ENCODE measurements at places on chromosomes 4 and X.

DNA sequence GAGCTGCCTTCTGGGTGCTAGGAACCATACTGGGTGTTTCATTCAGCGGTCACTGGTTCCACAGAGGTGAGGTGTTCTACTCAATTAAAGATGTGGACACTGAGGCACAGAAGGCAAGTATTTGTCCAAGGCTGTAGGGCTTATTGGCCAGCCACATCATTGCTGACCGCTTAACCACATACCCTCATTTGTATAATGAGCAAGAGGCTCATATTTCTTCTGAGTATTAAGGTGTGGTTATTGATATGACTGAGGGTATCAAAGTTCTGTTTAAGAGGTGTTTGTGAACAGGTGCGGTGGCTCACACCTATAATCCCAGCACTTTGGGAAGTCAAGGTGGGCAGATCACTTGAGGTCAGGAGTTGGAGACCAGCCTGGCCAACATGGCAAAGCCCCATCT is 14.3 kb downstream of the RNF4 start:
- DNase-seq, result no peak

GRCh38 chrX:134760650-134761049 is 102.4 kb upstream of the PLAC1 start:
- no peak for DNase-seq

DNA sequence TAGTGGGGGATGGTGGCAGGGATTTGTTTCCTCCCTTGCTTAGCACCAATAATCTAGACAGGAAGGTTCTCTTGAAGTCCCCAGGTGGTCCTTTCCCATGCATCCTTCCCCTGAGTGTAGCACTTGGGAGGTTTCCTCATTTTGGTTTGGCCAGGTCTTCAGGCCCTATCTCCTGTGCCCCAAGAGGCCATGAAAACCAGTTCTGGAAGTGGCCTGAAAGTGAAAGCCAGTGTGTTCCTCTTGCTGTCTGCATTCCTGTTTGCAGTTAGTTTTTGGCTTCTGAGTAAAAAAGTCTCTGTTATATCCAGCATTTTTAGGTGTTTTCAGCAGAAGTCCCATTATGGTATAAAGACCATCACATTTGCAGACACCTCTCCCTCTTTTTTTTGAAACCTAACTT is 59.5 kb downstream of the MTM1 start:
- DNase-seq, result no peak

DNA sequence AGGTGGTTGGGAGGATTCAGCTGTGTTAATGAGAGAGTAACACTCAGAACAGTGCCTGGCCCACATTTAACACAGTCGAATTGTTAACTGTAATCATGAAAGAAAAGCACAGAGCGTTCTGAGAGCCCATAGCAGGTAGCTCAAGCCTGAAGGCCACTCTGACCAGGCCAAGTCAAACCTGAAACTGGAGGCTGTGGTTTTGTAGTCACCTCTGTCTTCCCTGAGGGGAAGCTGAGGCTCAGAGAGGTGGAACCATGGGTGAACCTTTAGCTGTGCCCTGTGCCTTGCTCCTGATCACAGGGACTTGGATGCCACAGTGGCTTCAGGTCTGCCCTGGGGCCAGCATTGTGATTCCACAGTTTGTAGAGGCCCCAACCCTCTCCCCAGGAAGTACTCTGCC is 16.6 kb upstream of the UBA1 start:
- peak; percentile 17 for DNase-seq

GRCh38 chr4:764405-765169 is 59.0 kb downstream of the PCGF3 start:
- DNase-seq, result no peak

GRCh38 chr4:164215113-164215741 is 538.7 kb upstream of the SMIM31 start:
- DNase-seq, result no peak

DNA sequence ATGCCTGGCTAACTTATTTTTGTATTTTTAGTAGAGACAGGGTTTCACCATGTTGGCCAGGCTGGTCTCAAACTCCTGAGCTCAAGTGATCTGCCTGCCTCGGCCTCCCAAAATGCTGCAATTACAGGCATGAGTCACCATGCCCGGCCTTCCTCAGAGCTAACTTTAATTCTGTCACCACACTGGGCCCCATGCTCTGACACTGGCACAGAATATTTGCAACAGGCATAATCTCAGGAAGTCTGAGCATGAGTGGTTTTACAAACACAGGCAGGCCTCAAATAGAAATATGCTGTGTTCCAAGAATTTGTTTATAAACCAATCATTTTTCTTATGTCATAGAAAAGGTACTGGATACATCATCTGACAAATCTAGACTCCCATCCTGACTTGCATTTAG is 32.7 kb upstream of the FAM9C start:
- no peak for DNase-seq

- no peak for DNase-seq
These were observed 225.8 kb upstream of the TRAM1L1 start for GRCh38 chr4:117311215-117311614.

- no peak for DNase-seq
These were observed 72.6 kb downstream of the SMARCA5 start for GRCh38 chr4:143586080-143586479.

- DNase-seq, result no peak
These were observed 171.1 kb downstream of the PALLD start for GRCh38 chr4:168667921-168668320.

DNA sequence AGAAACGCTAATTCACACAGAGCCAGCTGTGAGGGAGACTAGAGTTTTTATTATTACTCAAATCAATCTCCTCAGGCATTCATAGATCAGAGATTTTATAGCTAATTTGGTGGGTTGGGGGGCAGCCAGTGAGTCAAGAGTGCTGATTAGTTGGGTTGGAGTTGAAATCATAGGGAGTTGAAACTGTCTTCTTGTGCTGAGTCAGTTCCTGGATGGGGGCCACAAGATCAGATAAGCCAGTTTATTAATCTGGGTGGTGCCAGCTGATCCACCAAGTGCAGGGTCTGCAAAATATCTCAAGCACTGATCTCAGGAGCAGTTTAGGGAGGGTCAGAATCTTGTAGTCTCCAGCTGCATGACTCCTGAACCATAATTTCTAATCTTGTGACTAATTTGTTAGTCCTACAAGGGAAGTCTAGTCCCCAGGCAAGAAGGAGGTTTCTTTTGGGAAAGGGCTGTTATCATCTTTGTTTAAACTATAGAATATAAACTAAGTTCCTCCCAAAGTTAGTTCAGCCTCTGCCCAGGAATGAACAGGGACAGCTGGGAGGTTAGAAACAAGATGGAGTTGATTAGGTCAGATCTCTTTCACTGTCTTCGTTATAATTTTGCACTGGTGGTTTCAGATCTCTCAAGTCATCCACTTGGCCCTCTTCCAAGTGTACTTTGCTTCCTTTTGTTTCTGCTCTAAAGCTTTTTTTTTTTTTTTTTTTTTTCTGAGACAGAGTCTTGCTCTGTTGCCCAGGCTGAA is 5.4 kb upstream of the NAA11 start:
- DNase-seq, result no peak

DNA sequence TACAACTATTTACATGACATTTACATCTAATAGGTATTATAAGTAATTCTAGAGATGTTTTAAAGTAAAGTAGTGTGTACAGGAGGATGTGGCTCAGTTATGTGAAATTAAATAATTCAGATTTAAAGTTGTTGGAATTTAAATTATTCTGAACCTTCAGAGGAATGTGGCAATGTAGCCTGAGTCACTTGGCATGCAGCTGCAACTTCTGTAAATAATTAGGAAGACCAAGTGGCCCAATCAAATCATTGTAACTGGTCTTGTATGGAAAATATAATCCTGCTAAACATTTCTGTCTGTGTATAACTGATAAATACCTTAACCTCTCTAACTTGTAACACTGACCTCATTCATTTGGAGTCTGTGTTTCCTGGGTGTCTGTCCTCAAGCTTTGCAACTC is 828.9 kb downstream of the GLUD2 start:
- no peak for DNase-seq

GRCh38 chr4:159023741-159024140 is 79.1 kb upstream of the RAPGEF2 start:
- DNase-seq, result no peak

DNA sequence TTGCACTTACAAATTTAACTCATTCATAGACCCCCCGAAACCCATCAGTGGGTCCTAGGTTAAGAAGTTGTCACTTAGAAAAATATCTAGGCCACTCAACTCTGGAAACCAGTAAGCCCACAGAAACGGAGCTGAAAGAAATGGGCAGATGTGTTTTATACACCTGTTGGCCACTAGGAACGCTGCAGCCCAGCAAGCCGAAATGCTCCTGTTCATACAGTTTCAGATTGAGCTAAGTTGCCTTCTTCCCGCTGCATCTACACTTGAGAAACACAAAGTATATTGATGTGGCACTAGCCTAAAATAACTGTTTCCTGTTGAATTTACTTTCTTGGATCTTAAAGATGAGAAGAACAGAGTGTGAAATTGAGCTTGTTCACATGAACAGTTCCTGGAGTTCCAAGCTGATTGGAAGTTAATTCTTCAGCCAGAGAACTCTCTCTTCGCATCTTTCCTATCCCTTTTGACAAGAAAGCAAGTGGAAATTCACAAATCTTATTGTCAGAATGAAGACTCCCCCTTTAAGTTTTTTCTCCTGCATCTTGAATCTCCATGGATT is 174.1 kb downstream of the RBMX2 start:
- peak; percentile 60 for DNase-seq

DNA sequence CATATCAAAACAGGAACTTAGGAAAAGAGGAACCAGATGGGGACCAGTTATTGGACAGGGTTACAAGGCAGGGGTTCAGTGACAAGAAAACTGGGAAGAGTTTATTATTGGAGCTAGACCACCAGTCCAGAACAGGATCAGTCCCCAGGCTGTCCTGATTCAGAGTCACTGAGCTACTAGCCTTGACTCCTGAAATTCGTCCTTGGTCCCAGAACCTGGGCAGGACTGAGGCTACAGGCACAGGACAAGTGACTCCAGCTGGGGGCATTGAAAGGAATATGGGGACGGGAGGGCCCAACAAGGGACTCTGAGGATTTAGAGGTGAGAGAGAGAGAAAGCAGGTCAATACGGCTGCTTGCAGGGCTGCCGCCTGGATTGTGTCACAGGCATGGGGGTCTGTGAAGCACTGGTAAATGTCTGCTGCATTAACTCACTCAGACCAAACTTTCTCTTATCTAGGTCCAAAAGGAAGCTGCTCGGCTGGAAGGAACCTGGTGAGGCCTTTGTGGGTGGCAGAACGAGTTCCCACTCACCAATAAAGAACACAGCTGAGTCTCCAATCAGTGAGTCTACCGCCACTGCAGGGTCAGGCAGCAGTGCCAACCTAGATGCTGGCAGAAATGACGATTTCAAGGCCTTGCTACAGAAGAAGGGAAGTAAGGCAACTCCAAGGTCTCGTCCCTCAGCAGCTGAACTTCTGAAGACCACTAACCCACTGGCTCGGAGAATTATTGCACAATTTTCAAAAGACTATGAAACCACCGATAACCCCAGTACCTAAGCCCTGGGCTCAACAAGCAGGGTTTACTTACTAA is 11.3 kb upstream of the RTL5 start:
- no peak for DNase-seq

- no peak for DNase-seq
These were observed 84.4 kb upstream of the FAT1 start for GRCh38 chr4:186807808-186808629.
